ENCODE measurements at places on chromosomes 5 and 9.
A peak's percentile ranks its signal among the peaks of the same experiment; 100 is the strongest.

DNA sequence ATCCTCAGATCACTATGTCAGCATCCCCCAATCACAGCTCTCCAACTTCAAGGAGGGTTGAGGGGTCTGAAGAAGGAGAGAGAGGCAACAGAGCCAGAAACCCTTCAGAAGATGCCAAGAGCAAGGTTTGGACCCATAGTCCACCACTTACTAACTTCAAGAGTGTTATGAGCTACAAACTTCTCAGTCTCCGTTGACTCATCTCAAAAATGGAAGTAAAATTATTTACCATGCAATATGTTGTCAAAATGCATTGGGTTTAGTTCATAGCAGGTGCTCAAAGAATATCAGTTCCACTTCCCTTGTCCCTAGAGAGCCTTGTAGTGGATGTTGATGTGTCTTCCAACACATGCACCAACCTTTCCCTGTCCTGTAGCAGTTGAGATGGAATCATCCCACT is 116.0 kb downstream of the KCNIP1 start:
- DNase-seq = no peak

DNA sequence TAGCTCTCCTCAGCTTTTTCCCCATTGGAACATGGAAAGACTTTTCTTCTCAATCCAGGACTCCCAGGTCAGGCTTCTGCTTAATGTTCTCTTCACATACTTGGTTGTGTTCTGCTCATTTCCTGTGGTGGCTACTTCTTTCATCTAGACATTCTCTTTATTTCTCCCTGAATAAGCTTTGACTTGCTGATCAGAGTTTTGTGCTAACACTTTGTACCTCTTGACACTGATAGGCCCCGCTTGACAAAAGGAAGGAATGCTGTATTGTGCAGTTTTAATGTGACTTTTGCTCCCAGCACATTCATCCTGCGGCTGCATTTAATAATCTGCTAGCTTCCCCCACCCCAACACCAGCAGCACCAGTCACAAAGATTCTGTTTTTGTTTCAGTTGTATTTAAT is 90.9 kb upstream of the MINAR2 start:
- DNase-seq = no peak

GRCh38 chr5:6715758-6716628 is 2.8 kb downstream of the TENT4A start:
- no peak for DNase-seq

- DNase-seq = no peak
These were observed 81.5 kb upstream of the AGXT2 start for GRCh38 chr5:35129276-35129675.

DNA sequence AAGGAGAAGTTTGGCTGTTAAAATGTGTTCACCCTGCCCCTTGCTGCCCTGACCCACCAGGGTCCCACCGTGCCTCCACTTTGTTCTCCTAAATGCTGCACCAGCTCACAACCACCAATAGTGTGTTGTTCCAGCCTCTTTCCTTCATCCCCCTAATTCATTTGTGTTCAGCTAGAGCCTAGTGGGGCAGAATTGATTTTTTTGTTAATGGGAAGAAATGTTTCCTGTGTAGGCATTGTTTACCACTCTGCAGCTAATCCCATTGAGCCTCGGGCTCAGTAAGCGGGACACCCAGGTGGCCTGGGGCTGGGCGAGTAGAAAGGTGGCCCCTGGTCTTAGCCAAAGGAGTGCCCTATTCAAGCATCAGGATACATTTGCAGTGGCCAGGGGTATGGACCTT is 127.6 kb downstream of the MVB12B start:
- no peak for DNase-seq

DNA sequence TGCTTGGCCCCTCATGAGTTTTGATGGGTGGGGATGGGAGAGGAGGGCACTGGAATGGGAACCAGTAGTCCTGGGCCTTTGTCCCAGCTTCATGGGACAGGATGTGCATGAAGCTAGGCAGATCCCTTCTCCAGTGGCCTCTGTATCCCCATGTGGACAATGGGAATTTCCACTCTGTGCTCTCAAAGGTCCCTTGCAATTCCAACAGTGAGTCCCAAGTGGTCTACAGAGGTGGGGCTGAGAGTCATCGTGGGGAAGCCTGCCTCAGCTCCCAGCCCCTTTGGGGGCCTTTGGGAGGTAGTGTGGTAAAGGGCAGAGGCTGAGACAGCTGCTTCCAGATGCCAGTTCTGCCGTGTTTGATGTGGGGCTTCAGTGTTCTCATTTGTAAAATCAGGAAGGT is 1.9 kb upstream of the PHYHD1 start:
- DNase-seq = no peak

GRCh38 chr5:168910874-168911273 is 331.7 kb upstream of the PANK3 start:
- no peak for DNase-seq

DNA sequence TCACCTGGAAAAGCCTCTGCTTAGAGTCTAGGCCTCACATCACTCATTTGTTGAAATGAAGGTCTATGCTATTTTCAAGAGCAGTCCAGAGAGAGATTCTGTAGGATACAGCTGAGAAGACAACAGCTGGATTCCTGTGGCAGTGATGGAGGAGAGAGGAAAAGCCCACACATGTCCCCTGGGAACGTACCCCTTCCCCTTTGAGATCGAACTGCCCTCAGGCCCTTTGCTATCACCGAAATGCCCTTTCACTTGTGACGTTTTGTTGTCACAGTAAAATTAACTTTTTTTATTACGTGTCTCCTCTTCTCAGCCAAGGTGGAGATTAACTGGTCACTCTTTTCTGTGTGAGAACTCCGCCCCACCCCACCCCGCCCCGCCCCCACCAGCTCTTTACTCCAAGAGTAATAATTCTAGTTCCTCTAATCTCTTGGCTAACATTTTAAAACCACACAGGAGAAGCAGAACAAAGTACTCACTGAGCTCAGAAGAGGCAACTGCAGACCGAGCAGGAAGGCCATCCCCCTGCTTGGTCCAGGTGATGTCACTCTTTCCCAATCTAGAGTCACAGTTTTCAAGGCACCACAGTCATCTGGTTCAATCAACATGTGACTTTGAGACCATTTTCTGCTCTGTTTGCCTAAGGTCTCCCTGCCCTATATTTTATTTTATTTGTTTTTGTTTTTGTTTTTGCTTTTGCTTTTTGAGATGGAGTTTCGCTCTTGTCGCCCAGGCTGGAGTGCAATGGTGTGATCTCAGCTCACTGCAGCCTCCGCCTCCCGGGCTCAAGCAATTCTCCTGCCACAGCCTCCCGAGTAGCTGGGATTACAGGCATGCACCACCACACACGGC is 105.6 kb downstream of the SUSD1 start:
- peak; percentile 31 for DNase-seq

DNA sequence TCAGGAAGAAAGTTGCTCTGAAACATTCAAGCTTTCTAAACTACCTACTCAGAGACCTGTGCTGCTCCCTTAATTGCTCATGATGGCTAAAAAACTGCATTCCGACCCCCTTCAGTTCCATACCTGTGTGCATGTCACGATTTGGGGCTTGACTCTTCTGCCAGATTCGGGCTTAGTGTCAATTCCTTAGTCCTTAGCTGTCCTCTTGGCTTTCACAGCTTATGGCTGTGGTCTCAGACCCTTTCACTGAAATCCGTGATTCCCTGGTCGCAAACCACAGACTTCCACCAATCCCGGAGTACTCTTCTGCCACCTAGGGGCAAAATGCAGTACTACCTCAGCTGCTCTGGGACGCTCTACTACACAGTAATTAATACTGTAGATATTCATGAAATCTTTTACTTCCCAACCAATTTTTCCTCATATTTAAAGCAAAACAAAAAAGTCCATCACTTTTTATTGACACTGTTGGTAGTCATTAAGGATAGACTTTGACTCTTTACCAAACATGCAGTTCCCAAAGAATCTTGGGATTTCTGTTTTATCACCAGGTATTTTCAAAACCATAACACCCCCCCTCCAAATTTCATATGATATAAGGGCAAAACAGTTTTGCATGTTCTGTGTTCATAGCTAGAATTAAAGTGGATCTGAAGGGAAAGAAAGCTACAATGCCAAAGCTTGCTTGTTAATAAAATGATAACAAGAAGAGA is 617.4 kb downstream of the SLCO4C1 start:
- peak; percentile 59 for DNase-seq

- no peak for DNase-seq
These were observed 212.7 kb upstream of the FAM174A start for GRCh38 chr5:100322483-100322882.

GRCh38 chr9:114953959-114954358 is 23.6 kb upstream of the TNFSF8 start:
- DNase-seq = peak; percentile 62

- DNase-seq = no peak
These were observed 145.3 kb upstream of the SMARCA2 start for GRCh38 chr9:1869843-1870242.
